ENCODE measurements at places on chromosomes 5 and 9.

DNA sequence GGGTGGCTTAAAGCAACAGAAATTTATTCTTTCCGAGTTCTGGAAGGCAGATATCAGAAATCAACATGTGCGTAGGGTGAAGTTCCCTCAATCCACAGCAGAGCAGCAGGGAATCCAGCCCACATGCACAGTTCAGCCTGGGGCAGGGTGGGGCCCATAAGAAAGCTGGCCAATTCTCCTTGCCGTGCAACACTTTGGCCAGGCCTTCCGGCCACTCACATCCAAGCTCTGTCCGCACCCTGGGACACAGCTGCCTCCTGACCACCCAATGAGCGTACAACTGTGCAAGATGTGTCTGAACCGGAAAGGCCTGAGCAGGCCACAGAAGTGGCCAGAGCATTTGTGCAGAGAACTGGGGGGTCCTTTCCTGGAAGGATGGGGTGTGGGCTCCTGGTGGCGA lies 274.9 kb downstream of the GADD45G start:
- DNase-seq, result no peak

DNA sequence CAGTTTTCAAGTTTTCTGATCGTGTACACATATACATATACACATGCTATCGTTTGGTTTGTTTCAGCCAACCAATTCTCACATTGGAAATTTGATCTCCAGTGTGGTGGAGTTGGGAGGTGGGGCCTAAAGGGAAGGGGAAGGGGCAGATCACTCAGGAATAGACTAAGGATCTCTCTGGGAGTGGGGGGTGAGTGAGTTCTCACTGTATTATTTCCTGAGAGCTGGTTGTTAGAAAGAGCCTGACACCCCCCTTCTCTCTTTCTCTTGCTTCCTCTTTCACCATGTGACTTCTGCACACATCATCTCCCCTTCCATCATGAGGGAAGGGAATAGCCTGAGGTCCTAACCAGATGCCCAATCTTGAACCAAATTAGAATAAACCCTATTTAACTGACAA lies 551.7 kb downstream of the MAT2B start:
- DNase-seq, result no peak

GRCh38 chr5:57276353-57276752 lies 102.5 kb downstream of the GPBP1 start:
- no peak for DNase-seq

GRCh38 chr9:36401164-36401740 lies 1.2 kb upstream of the RNF38 start:
- DNase-seq, result no peak

GRCh38 chr5:17196697-17197096 lies 20.7 kb upstream of the BASP1 start:
- no peak for DNase-seq

- DNase-seq, result no peak
Observed at GRCh38 chr9:87644659-87645058, 81.3 kb upstream of the CTSL start.

DNA sequence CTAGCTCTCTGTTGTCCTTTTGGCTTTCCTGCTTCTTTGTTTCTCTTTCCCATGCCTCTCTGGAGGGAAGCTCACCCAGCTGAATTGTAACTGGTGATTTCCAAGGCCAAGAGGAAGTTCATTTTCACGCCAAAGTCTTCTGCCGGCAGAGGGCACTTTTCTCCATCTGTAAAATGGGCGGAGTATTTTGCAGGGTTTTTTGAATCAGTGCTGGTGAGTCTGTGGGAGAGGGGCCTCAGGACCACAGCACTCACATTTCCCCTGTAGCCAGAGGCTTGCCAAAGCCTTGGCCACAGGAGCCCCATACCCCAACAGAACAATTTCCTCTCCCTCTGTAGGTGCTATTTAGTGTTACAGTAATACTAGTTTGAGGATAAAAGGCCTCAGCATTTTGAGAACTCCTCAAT lies 42.3 kb upstream of the MATR3 start:
- DNase-seq, result no peak

DNA sequence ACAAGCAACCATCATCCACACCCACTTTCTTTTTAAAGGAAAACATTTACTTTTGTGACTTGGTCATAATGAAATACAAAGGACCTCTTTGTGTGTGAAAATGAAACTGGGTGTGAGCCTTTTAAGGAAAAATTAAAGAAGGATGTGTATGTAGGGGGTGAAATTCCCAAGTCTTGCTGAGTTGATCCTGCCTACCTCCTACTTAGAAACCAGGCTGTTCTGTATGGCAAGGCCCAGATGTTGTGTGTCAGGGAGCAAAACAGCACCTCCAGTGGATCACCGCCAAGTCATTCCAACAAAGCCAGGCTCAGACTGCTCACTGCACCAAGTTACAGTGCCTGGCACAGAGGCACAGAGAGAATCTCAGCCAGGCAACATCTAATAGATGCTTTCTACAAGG lies 198.5 kb upstream of the FBN2 start:
- DNase-seq, result no peak

GRCh38 chr5:54738118-54738972 lies 220.8 kb downstream of the SNX18 start:
- peak; percentile 32 for DNase-seq

- DNase-seq, result no peak
Observed at GRCh38 chr5:107457138-107457537, 213.6 kb downstream of the EFNA5 start.

DNA sequence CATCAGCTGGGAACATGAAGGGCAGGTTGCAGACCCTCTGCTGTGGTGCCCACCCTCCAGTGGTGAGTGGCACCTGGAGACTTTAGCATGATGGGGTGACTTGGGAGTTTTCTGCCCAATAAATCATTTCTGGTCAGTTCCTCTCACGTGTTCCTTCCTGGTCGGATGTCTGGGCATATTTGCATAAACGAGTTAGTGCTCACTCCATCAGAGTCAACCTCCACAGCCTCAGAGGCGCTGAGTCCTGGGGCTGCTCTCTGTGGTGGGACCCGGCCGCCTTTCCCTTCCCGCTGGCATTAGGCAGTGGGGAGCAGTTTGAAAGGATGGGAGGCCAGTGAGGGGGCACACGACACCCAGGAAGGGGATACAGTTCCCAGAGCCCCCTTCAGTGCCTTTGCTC lies 114.0 kb upstream of the FCN2 start:
- no peak for DNase-seq

- no peak for DNase-seq
Observed at GRCh38 chr9:122609804-122610203, 4.7 kb upstream of the OR1Q1 start.

GRCh38 chr5:96615223-96615622 lies 47.0 kb upstream of the CAST start:
- DNase-seq, result no peak

- DNase-seq, result no peak
Observed at GRCh38 chr5:78221964-78222451, 72.5 kb downstream of the AP3B1 start.

- DNase-seq, result no peak
Observed at GRCh38 chr5:137216976-137217598, 282.0 kb downstream of the SPOCK1 start.

- no peak for DNase-seq
Observed at GRCh38 chr9:114446036-114446435, 58.3 kb upstream of the AKNA start.

- no peak for DNase-seq
Observed at GRCh38 chr9:132309056-132309455, 45.7 kb downstream of the SETX start.

- no peak for DNase-seq
Observed at GRCh38 chr9:33988219-33988890, 60.3 kb downstream of the UBAP2 start.

- no peak for DNase-seq
Observed at GRCh38 chr9:93898026-93898425, 57.1 kb downstream of the BARX1 start.

DNA sequence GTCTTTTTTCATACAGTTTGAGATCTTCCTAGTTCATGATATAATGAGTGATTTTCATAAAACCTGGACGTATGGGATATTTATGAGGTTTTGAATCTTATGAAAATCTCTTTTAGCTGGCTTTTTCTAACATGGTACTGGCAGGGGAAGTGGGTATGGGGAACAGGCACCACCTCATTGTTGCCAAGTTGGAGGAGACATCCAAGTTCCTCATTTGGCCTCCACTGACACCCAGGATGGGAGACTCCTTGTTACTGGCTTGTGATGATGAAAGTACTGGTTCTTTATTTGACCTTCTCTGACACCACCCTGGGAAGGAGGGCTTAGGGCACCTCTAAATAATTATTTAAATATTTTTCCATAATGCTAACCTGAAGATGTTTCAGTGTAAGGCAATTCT lies 4.0 kb upstream of the TNPO1 start:
- no peak for DNase-seq

GRCh38 chr9:124754289-124754688 lies 16.8 kb downstream of the NR6A1 start:
- DNase-seq, result no peak

GRCh38 chr5:57937501-57938173 lies 455.0 kb upstream of the ACTBL2 start:
- no peak for DNase-seq

DNA sequence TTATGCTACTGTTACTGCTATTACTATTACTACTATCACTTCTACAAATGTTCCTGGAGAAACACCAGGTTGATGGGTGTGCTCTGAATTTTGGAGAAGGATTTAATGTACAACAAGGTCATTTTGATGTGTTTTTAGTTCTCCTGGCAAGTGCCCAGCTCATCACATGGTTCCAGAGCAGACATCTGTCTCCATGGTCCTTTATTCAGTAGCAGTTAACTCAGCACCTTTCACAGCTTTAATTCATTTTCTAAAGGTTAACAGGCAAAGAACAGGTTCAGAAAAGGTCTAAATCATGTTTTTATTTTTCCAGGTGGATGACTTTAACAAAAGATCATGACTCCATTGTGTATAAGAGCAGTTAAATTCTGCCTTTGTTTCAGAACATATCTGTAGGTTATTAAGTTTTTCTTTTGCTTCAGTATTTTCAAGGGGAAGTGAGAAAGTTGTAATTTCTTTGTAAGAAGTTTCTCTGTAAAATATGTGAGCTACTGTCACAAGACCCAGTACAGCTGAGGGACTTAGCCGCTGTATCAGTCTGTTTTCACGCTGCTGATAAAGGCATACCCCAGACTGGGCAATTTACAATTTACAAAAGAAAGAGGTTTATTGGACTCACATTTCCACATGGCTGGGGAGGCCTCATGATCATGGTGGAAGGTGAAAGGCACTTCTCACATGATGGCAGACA lies 41.9 kb downstream of the MTRR start:
- no peak for DNase-seq

- no peak for DNase-seq
Observed at GRCh38 chr5:38420246-38420645, 136.2 kb downstream of the LIFR start.

DNA sequence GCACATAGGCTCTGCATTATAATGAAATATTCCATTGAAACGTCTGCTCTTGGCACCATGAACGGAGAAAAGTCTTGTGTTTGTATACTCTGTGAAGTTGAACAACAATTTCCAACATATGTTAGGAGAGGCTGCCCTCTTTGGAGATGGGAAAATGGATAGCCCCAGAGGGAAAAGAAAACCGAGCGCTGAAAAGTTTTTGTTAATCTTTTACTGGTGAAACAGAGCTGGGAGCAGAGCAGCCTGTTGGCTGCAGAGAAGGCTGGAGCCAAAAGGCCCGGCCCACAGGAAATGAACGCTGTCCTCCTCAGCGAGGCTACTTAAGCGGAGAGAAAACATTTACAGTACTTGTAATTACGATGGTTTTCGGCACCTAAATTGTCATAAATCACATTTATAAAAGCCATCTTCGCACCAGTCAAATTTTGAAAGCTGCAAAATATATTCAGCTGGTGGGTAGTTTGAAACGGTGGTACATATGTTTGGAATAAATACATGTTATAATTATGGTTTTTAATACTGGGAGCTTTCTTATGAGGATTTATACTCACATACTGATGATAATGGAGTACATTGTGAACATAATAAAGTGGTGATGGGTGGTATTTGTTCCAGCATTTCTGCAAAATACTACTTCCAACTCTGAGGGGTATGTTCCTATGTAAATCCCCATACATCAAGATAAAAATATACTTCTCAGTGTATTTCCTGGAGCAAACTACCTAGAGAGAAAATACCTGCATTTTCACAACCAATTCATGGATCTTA lies 129.6 kb upstream of the CNTLN start:
- no peak for DNase-seq

DNA sequence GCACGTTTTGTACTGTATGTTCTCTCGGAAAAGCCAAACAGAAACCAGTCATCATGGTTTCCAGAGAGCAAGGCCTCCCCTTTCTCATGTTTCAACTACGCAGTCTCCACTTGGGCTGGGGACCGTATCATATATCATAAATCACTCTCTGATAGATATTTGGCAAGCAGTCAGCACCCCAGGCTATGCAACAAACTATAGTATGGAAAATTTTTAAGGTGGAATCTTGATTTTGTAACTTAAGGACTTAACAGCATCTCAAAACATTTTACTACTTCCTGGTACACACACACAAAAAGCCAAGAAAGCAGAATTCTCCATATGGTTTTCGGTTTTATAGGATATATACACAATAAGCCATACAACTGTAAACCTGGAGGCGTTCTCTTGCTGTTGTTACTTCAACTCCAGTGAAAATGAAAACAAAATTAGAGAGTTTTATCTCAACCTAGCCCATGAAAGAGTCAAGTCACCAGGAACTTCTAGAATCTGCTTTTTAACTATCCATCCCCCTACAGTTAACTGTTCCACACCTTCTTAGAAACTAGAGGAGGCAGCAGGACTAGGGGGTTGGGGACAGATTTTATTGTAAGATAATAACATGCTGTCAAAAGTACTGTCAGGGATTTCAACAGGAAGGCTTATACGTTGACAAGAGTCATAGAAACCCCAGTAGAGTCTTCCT lies 283.4 kb downstream of the NFIB start:
- no peak for DNase-seq

- no peak for DNase-seq
Observed at GRCh38 chr5:153816870-153817269, 221.8 kb downstream of the FAM114A2 start.

- DNase-seq, result no peak
Observed at GRCh38 chr5:65480306-65480865, 1.3 kb downstream of the ADAMTS6 start.

GRCh38 chr9:135869909-135870308 lies 37.4 kb downstream of the CAMSAP1 start:
- no peak for DNase-seq

DNA sequence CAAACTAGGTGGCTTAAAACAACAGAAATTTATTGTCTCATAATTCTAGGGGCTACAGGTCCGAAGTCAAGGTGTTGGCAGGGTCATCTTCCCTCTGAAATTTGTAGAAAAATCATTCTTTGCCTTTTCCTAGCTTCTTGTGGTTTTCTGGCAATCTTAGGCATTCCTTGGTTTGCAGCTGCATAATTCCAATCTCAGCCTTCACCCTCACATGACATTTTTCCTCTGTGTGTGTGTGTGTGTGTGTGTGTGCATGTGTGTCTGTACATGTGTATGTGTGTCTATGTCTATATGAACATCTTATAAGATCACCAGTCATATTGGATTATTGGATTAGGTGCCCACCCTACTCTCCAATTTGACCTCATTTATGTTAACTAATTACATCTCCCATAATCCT lies 330.6 kb downstream of the CHSY3 start:
- no peak for DNase-seq

DNA sequence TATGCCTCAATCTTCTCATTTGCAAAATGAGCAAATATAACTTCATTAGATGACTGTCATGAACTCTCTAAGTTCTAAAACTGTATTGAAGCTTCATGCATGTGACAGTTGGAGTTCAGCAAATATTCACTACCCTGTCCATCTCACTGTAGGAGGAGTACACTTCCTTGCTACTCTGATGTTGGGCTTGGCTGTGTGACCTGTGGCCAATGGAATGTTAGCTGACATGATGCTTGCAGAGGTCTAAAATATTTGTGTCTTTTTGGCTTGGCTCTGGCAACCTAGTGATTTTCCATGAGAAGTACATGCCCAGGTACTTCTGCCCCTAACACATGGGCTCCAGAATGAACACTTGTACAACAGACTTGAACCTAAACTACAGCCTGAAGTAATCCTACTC lies 203.1 kb upstream of the ANKH start:
- DNase-seq, result no peak
